H7 (cell line): ENCODE measurements at places on chromosomes 6 and 20.

DNA sequence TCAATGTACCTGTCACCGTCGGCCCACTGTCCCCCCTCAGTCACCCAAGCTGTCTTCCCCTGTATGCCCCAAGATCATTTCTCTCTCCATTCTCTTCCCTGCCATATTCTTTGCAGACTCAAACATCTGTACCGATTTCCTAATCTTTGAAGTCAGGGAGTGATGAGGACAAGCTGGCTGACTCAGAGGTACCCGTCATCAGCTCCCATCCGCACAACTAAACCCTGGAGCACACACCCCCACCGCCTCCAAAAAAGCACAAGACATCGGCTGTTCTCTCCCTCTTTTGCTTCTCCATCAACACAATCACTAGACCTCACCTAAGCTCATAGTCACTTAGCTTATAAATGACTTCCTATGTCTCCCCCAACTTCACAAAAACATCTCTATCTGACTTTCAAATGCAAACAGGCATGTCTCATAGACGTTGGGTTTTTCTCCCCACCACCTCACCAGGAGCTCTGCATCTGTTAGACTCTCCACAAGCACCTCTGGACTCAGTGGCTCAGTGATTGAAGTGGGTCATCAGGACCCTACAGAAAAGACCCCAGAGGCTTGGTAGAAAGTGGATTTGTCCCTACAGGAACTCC, 11.5 kb upstream of the NFATC2 start:
- DNase-seq, result no peak

DNA sequence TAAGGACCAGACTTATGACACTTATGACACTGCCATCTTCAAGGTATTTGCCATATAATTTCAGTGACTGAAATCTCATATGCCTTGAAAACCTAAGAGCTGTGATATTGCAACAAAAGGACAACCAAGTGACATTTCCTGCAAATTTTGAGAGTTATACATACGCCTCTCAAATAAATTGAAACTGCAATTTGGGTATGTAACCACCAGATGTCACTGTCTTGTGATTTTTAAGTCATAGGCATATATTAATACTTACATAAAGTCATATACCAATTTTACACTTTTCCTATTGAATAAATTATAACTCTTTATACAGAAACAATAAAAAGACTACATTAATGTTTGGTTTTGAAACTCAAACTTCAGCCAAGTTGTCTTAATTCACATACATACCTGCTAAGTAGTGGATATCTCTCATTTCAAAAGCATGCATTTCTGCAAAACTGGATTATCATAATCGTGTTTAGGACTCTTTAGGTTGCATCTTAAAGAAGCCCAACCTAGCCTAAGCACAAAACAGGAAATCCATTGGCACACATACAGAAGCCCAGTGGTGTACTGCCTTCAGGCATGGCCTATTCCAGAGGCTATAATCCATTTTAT, 180.2 kb downstream of the PACRG start:
- DNase-seq, result no peak

DNA sequence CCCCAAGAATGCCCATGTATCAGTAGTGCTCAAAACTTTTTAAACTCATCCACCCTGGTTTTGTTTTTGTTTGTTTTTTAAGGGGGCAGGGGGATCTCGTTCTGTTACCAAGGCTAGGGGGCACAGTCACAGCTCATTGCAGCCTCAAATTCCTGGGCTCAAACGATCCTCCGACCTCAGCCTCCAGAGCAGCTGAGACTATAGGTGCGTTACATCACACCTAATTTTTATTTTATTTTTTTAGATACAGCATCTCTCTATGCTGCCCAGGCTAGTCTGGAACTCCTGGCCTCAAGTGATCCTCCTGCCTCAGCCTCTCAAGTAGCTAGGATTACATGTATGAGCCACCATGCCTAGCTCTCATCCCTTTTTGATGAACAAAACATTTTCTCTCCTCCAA, 11.2 kb downstream of the PHIP start:
- no peak for DNase-seq

DNA sequence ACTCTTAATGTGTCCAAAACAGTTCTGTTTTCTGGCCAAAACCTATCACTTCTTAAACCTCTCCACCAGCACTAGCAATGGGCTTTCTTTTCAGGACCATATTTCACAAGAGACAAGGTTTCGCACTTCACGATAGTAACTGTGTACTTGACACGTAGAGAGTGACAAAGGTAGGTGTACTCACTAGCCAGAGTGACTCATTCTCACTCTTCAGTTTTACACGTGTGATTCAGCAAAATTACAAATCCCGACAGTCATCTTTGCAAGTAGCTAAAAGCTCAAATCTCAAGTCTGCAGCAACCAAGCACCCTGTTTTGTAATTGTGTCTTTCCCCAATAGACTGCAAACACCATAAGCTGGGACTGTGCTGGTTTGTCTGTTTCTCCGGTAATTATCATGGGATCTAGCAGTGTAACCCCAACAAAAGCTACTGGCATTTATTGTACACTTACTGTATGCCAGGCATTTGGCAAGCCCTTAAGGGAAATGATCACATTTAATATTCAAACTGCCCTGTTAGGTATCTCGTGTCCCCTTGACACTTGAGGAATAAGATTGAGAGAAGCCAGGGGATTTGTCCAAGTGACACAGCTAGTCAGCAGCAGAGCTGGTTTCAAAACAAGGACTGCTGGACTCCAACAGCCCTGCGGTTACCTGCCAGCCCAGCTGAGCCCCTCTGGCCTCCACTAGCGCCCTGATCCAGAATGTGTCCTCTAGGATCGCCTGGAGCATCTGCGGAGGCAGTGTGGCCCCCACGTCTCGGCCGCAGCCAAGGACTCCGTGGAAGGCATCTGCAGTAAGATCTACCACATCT, 9.9 kb downstream of the PCIF1 start:
- DNase-seq, result no peak

DNA sequence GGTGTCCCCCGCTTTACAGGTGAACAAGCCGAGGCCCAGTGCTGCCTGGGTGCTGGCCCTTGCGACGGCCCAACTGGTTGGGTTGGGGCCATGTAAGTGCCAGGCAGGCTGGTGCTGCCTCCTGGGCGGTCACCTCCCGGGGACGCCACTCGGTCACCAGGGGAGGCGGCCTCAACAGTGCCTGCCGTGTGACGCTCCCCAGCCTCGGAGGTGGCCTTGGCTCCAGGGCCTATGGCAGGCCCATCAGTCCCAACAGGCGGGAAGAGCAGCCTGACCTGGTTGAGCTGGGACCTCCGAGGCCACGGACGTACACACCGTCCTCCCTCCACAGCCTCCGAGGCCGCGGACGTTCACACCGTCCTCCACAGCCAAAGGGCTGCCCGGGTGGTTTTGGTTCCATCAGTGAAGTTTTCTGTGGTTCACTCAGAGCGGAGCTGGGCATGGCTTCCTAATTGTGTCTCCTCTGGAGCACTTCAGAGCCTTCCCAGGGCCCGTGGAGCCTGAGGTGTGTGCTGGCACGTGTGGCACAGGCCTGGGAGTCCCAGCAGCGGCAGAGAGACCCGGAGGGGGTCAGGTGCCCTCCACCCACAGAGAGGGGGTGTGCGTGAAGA, 19.3 kb upstream of the SLCO4A1 start:
- peak; percentile 66 for DNase-seq

DNA sequence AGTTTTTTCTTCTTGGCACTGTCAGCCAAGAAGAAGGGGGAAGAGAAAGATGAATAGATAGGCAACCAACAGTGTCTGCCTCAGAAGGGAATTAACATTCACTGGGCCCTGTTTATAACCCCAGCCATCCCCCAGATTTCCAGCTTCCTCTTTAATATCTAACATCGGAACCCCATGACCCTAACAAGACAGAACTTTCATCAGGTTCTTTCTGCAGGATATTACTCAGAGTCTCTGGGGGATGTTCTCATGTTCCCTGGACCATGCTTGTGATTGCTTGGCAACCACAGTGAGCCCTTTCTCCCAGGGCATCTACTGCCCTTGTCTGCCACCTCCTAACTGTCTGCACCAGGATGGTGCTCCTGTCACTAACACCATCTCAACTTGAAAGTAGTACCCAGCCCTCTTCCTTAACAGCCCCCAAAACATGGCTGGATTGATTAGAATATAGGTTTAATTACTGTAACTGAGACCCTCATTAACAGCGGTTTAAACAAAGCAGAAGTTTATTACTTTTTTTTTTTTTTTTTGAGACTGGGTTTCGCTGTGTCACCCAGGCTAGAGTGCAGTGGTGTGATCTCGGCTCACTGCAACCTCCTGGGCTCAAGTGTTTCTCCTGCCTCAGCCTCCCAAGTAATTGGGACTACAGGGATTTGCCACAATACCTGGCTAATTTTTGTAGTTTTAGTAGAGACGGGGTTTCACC, 12.0 kb upstream of the PTPN1 start:
- DNase-seq, result no peak

GRCh38 chr6:127128066-127128465, 9.6 kb downstream of the RSPO3 start:
- no peak for DNase-seq

GRCh38 chr6:152002306-152002705, 194.8 kb downstream of the ESR1 start:
- no peak for DNase-seq

GRCh38 chr6:14365393-14365792, 247.8 kb downstream of the CD83 start:
- no peak for DNase-seq

DNA sequence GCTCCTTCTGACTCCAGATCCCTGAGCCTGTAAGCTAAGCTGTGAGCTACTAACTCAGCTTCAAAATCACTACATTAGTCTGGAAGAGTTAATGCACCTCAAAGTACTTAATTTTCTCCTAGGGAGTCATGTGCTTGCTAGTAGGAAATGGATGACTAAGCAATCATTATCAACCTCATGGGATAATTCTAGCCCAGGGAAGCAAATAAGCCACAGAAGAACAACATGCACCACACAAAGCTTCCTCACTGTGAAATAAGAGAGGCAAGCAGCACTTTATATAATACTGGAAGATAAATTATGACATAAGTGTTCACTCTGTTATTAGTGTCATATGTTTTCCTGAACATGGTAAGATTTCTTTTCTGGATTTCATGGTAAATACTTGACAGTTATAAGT, 57.9 kb upstream of the RCAN2 start:
- DNase-seq, result no peak

DNA sequence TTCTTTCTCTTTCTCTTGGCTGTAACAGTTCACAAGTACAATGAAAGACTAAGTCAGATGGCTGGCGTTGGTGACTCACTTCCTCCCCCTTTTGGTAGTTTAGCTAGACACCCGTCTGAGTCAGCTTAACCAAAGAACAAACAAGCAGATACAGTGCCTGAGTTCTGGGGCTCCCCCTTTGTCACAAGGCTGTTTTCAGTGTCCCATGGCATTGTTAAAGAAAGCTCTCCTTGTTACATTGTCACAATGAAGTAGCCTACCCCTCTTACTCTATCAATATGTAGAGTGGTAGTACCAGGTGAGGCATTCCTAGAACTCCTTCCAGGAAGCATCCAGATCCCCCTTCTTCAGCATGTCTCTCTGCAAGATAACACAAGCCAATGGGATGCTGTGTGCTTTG, 38.6 kb downstream of the KIAA0408 start:
- peak; percentile 68 for DNase-seq

DNA sequence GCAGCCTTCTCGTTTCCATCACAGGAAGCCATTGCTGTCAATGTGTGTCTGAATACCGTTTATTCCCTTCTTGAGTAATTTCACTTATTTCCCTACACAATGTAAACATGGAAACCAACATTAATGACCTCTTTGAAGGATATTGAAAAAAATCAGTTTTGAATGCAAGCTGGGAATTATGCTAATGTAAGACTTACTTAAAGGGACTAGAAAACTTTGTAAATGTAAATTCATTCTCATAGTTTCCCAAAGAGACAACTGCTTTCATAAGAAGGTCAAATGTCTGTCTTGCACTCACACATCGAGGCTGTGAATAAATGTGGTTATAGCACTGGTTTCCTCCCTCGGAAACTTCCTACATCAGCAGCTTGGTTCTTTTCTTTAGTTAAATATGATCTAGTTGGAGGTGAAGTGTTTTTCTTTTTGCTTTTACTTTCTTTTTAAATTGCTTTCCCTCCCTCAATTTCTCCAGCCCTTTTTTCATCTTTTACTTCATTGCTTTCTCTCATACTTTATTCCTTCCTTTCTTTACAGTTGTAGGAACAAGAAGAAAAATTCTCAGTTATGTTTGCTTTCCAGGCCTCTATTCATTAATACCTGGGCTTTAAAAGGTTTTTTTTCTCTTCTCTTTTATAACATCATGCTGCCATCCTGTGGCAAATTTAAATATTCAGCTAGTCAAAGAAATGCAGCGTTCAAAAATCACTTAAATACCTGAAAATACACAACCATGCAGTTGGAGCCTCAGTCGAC, 108.3 kb downstream of the TNFAIP3 start:
- DNase-seq, result no peak

DNA sequence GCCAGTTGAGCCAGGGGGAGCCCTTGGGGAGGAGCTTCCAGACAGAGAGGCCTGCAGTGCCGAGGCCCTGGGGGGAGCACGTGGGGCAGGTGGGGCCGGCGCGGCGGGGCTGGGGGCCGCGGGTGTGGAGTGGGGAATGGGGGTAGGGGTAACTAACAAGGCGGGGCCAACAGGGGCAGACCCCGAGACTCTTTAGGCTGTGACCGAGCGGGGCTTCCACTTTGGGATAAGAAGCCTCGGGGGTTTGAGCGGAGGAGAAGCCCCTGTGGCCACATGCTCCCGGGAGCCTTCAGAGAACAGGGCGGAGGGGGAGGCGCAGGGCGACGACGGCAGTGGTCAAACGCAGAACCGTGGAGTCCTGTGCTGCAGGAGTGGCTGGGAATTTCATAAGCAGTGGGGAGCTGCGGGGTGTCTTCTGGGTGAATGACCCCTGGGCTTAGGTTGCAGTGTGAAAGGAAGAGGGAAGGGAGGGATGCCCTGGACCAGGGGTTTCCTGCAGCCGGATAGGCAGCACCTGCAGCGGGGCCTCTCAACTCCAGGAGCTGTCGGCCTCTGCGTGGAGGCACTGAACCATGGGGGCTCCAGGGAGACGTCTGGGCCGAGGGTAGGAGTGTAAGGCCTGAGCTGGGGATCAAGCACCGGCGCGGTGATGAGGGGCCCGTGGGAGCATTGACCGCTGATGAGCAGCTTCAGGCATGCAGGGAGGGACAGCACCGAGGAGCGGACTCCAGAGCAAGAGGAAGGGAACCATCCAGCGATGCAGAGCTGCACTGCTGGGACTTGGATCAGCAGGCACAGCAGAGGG, 121.0 kb downstream of the SYNDIG1 start:
- peak; percentile 67 for DNase-seq

DNA sequence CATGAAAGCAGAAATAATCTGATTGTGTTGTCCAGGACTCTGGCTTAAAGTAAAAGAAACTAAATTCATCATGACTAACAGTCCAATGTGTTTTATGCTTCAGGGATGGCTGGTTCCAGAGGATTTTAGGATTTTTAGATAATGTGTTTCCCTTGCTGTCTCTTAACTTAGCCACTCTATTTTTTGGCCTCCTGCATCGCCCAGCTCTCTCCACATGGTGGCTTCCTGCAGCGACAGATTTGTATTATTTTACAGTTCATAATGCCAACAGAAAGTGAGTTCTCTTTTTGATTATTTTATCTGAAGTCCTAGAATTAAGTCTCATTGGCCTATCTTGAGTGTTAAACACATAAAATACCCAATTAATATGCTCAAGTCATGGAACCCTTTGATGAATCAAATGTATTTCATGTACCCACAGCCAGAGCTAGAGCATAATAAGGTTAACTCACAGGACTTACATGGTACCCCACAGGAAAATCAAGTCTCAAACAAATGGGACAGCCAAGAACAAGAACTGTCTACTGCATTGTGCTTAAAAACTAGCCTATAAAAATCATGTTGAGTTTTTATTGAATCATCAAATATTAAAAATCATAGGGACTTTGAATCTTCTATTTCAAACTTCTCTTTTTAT, 582.5 kb downstream of the DOK5 start:
- no peak for DNase-seq
